Left ventricle myocardium superior (tissue), 1 donor: ENCODE measurements at places on chromosomes 1 and 21. TPM values are rescaled to one million over a fixed set of nuclear protein-coding genes. Genes with fewer than 3 reads are reported as not detected.

DNA sequence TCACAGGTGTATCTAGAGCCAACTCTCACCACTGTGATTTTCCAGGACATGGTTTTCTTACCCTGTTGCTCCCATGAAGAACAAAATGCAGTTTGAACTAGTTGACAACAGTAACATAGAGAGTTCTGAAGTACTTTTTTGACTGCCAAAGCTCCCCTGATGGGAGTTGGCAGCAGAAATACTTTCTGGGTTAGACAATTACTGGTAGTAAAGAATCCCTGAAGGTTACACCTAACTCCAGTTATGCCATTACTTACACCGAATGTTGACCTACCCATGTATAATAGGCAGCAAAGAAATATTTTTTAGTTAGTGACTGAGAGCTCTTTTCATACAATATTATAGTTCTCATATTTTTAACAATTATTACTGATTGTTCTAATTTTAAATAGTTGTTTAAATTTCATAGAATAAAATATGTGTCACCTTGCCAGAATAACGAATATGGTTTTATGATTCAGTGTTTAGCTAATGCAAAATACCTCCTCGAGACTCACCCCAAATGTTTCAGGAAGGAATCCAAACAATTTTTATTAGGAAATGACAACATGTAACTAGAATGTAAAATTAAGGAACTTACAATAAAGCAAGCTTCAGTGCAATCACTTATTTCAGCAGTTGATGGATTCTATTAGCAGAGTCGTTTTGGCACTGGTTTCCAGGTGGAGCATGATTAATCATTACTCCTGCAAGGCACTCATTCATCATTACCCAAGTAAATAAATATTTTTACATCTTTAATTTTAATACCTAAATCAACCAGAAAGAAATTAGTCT lies 237.6 kb downstream of the MRPL39 start:
- no peak for DNase-seq

DNA sequence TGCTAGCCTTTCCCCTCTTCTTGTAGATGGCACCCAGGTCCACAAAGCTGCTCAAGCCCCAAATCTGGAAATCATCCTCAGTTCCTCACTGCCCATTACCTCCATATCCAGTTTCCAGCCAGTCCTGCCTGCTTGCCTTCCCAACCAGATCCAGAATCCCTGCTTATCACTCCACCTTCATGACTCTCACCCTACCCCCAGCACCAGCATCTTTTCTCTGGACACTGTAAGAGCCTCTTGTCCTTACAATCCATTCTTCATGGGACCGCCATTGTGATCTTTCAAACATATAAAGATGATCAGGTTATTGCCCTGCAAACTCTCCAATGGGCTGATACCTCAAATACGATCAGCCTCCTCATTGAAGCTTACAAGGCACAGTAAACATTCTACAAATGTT lies 23.5 kb upstream of the NPL start:
- DNase-seq = no peak

- DNase-seq = no peak
Measured at GRCh38 chr21:43603641-43604504, 55.4 kb downstream of the HSF2BP start.

GRCh38 chr1:40620586-40621210 lies 44.8 kb downstream of the RIMS3 start:
- DNase-seq = no peak

GRCh38 chr1:158121604-158122254 lies 59.0 kb upstream of the CD1D start:
- no peak for DNase-seq

Gene PERM1
- total RNA-seq = 187 TPM
